Activated naive CD4-positive, alpha-beta T cell treated with anti-CD3 and anti-CD28 coated beads, Interleukin-2, amount 50 U/mL, for 72 hours (primary cell): ENCODE measurements at places on chromosomes 16 and 17. TPM values are rescaled to one million over a fixed set of nuclear protein-coding genes. Genes with fewer than 3 reads are reported as not detected.

- peak; percentile 58 for DNase-seq
Measured at GRCh38 chr17:74089869-74090464, 113.5 kb upstream of the RPL38 start.

- no peak for DNase-seq
Measured at GRCh38 chr16:64242492-64242891, 879.4 kb downstream of the CDH11 start.

DNA sequence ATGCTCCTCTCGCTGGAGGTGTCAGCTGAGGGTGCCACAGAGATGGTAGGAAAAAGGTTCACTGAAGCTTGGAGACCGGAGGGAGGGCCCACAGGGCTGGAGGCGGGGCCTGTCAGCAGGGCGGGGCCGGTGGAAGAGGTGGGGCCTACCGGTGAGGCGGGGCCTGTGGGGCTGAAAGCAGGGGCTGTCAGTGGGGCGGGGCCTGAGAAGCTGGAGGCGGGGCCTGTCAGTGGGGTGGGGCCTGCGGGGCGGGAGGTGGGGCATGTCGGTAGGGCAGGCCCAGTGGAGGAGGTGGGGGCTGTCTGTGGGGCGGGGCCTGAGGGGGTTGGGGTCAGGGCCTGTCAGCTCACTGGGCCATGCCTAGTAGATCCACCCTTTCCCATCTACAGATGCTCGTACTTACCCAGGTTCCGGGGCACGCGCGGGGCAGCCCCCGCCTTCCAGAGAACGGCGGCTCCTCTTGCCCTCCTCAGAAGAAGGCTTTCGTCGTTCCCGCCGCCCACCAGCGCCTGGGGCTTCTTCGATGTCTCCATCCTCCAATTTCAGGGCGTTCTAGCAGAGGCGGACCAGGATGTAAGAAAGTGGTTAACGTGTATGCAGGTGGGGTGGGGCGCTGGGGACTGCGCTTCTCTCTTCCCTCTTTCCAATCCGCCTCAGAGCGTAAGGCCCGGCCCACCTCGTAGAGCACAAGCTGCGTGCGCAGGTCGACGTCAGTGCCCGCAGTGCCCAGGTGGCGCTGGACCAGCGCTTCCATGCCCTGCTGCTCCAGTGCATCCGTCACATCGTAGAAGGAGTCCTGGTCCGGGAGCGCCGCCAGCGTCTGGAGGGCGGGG, 9.8 kb downstream of the TMEM208 start:
- no peak for DNase-seq

GRCh38 chr16:70782237-70782636, 18.7 kb downstream of the VAC14 start:
- no peak for DNase-seq

DNA sequence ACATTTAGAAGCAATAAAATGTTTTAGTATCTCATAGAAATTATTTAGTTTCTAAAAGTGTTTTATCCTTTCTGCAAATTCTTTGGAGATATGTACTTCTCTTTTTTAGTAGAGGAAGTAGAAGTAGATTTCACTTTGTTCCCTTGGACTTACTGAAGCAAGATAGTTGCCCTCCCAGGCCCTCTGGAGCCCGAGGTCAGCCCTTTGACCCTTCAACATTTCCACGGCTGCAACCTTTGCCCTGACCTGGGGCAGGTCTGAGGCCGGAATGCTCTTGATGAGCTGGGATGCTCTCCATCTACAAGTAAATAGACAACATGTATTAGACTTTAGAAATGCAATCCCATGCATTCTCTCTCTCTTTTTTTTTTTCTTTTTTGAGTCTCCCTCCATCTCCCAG, 167.5 kb downstream of the CDK5R1 start:
- no peak for DNase-seq

DNA sequence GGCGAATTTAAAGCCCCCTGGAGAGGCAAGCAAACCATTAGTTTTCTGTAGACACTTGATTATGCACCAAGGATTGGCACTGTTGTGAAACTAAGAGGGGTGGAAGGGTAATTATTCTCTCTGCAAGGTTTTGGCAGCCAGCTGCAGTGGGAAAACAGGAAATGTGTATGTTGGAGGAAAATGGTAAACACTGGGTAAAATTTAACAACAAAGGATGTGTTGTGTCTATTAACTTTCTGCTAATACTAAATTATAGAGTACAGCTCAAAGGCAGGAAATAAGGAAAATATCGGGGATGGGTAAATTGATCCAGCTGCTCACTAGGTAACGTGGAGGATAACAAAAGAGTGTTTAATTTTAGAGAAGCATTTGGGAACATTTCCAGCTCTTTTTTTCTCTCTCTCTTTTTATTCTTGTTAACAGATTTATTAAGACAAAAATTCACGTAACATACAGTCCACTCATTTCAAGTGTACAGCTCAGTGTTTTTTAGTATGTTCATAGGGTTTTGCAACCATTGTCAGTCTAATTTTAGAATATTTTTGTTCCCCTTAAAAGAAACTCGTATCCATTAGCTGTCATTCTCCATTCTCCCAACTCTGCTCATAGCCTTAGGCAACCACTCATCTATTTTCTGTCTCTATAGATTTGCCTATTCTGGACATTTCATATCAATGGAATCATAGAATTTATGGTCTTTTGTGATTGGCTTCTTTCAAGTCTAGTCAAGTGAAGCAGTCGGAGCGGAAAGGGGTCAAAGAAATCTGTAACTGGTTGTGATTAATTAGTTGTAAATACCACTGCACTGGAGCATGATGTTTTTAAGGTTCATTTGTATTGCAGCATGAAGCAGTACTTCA, 41.8 kb downstream of the TANGO6 start:
- DNase-seq = no peak

- DNase-seq = no peak
Measured at GRCh38 chr16:31344712-31345111, 10.3 kb upstream of the ITGAX start.

DNA sequence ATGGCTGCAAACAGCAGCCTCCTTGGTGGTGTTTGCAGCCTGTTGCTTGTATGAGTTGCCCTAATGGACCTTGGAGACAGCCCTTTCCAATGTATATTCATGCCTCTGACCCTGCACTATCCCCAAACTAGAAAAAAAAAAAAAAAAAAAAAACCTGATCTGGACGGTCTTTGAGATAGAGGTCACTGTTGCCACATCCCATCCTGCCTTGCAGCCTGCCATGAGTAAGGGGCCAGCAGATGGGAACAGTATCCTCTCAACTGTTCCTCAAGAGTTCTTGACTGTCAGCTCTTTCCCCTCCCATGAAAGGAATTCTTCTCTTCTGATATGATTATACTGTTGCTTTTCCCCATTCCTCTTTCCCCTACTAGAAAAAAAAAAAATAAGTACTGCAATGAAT, 152.4 kb downstream of the SSH2 start:
- DNase-seq = no peak

GRCh38 chr17:68501074-68501473, 11.2 kb upstream of the PRKAR1A start:
- no peak for DNase-seq

DNA sequence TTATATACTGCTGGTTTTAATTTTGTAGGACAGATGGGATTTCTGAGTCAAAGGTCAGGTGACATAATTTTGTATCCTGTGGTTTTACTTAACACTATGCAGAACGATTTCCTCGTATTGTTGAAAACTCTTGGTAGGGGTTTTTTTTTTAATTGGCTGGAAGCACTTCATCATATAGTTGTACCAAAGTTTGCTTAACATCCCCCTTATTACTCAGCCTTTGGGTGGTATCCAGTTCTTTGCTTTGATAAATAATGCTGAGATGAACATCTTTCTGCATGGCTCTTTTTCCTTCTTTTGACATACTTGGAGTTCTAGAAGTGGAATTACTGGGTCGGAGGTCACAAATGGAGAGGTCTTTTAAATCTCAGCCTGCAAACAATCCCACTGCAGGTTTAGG, 419.1 kb downstream of the MAF start:
- no peak for DNase-seq

DNA sequence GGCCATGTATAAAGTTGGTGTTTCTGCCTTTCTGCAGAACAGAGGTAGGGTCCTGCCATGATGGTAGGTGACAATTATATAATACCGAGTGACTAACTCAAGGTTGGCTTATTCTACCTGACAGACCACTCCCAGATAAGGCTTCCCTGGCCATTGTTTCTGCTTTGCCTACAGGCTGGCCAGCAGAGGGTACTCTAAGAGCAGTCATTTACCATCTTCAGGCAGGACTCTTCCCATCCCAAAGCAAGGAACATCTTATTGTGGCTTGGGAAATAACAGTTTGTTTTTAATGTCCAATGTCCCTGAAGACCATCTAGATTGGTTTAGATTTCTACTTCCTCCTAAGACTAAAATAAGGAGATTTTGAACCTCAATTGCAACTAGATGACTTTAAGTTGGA, 74.1 kb downstream of the SNX11 start:
- DNase-seq = no peak

The STAC2 gene
- not detected for total RNA-seq
